ENCODE measurements at places on chromosomes 1 and 21. TPM values are rescaled to one million over a fixed set of nuclear protein-coding genes. Genes with fewer than 3 reads are reported as not detected.

DNA sequence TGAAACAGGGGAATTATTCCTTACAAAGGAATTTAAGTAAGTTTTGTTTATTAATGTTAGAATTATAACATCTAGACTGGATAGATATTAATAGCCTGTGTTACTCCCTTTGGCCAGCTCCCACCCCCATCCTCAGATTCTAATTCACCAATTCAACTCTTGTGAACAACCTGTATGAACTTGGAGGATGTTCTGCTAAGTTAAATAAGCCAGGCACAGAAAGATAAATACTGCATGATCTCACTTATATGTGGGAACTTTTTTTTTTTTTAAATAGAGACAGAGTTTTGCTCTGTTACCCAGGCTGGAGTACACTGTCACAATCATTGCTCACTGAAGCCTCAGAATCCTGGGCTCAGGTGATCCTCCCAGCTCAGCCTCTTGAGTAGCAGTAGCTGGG, 32.2 kb downstream of the EFCAB7 start:
- DNase-seq, result no peak

GRCh38 chr1:204885288-204885711, 14.6 kb downstream of the NFASC start:
- DNase-seq, result no peak

GRCh38 chr21:34592120-34592955, 22.6 kb downstream of the RCAN1 start:
- no peak for DNase-seq

- DNase-seq, result no peak
Measured at GRCh38 chr1:39017266-39017665, 8.9 kb upstream of the NDUFS5 start.

GRCh38 chr1:151165281-151165737, 393 bp downstream of the LYSMD1 start:
- no peak for DNase-seq

DNA sequence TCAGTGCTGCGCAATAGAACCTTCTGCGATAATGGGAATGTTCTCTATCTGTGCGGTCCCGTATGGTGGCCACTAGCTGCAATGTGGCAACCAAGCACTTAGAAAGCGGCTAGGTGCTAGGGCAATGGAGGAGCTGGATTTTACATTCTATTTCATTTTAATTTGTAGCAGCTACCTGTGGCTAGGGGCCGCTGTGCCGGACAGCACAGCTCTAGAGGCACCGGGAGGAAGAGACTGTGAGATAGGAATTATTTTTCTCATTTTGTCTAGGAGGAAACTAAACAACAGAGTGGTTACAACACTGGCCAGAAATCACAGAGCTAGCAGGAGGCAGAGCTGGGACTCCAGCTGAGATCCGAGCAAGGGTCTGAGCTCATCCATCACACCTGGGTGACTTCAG, 130.6 kb upstream of the CD34 start:
- no peak for DNase-seq

DNA sequence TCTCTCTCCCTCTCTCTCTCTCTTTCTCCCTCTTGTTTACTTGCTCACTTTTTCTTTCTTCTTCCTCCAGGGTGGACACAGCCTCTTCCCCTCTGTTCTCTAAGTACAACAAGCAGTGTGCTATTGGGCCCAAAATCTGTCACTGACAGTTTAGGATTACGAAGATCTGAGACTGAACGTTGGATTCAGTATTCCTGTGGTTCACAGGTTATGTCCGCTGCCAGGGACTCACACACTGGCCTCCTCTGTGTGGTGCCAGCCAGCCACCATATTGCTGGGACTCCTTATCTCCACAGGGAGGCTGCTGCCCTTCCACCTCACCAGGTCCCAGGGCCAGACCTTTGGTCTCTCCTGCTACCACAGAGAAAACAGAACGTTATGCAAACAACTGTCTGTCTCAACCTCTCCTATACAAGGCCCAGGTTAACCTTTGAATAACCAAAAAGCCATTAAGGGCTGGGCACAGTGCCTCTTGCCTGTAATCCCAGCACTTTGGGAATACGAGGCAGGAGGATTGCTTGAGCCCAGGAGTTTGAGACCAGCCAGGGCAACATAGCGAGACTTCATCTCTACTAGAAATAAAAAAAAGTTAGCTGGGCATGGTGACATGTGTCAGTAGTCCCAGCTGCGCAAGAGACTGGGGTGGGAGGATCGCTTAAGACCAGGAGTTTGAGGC, 171.9 kb upstream of the RAB4A start:
- DNase-seq, result no peak

GRCh38 chr1:108732398-108732797, 14.1 kb upstream of the STXBP3 start:
- DNase-seq, result no peak

GRCh38 chr1:235047331-235047871, 81.2 kb downstream of the TOMM20 start:
- DNase-seq, result no peak

- no peak for DNase-seq
Measured at GRCh38 chr21:39114871-39115575, 68.2 kb downstream of the PSMG1 start.

- DNase-seq, result no peak
Measured at GRCh38 chr1:78620666-78621065, 418 bp downstream of the IFI44L start.

DNA sequence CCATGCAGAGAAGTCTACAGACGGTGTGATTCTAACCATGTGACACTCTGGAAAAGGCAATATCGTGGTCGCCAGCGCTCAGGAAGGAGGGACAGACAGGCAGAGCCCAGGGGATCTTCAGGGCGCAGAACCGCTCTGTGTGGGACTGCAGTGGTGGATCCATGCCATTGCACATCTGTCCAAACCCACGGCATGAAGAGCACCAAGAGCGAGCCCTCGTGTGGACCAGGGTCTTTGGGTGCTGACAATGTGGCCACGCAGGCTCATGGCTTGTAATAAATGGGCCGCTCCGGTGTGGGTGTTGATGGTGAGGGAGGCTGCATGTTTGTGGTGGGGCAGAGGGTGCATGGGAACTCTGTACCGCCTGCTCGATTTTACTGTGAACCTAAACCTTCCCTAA, 25.3 kb upstream of the POFUT2 start:
- DNase-seq, result no peak

GRCh38 chr1:89550995-89551394, 26.4 kb downstream of the LRRC8B start:
- DNase-seq, result no peak

DNA sequence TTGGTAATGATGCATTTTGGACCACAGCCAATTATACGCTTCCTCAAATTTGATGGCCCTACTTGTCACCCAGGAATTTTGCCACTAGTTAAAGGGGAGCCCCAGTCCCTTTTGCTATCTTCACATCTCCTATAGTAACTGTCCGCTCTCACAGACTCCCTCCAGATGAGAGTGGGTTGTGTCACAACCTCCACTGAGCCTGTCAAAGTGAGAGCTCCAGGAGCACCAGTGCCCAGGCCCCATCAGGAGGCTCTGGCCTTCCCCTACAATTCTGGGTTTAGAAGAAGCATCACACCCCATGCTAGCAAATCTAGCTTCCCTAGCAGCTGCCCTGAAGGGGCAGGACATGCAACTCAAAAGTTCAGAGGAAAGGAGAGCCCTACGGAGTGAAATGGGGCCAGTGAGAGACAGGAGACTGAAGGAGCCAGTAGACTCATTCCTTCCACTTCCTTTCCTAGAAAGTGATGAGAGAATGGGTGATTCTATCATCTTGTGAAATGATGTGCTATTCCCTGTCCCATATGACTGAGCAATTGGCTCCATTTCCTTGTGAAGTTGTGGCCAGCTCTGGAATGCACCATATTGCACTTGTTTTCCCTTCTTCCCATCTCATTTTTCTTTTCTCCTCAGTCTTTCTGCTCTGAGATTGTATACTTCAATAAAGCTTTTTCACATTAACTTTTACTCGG, 541.3 kb downstream of the DPYD start:
- DNase-seq, result no peak

Gene FAM110D
- total RNA-seq, result not detected

Gene NOTCH2NLA
- 97.5 TPM for total RNA-seq

Gene DISC1
- total RNA-seq, result 33.8 TPM

Gene C4BPA
- total RNA-seq, result not detected

Gene LCE1C
- total RNA-seq, result not detected

Gene OR10Z1
- total RNA-seq, result not detected

Gene MAP3K21
- total RNA-seq, result 0.65 TPM

Gene CENPL
- total RNA-seq, result 9.5 TPM

All from naive thymus-derived CD4-positive, alpha-beta T cell (primary cell).